ENCODE measurements at places on chromosomes 13 and 19. TPM values are rescaled to one million over a fixed set of nuclear protein-coding genes. Genes with fewer than 3 reads are reported as not detected.

C2CD4C gene
- 0.38 TPM for total RNA-seq

SIGLEC12 gene
- total RNA-seq, result not detected

IZUMO2 gene
- not detected for total RNA-seq

ZNF69 gene
- total RNA-seq, result 1.2 TPM

RDH8 gene
- not detected for total RNA-seq

PRR36 gene
- not detected for total RNA-seq

NLRP4 gene
- not detected for total RNA-seq

MCF2L gene
- total RNA-seq, result 0.58 TPM

PTH2 gene
- total RNA-seq, result not detected

CALR gene
- total RNA-seq, result 1,636 TPM

ZFP28 gene
- total RNA-seq, result 7.5 TPM

RASIP1 gene
- 82.1 TPM for total RNA-seq

LIM2 gene
- total RNA-seq, result not detected

POU4F1 gene
- total RNA-seq, result 1.1 TPM

SMIM44 gene
- total RNA-seq, result not detected

SH2D3A gene
- not detected for total RNA-seq

ZNF527 gene
- total RNA-seq, result 3.6 TPM

P2RY11 gene
- 10.7 TPM for total RNA-seq

SMAD9 gene
- 4.5 TPM for total RNA-seq

FAM216B gene
- not detected for total RNA-seq

GIPC3 gene
- total RNA-seq, result 7.1 TPM

HIPK4 gene
- not detected for total RNA-seq

C1QTNF9 gene
- total RNA-seq, result not detected

SYNE4 gene
- 0.62 TPM for total RNA-seq

DCT gene
- not detected for total RNA-seq

ZNF433 gene
- total RNA-seq, result 1.8 TPM

SAE1 gene
- 219 TPM for total RNA-seq

Data from endothelial cell of umbilical vein (primary cell).